ENCODE measurements at places on chromosomes 3 and 15.

GRCh38 chr3:134037168-134037567 lies 7.4 kb upstream of the SLCO2A1 start:
- DNase-seq = no peak

DNA sequence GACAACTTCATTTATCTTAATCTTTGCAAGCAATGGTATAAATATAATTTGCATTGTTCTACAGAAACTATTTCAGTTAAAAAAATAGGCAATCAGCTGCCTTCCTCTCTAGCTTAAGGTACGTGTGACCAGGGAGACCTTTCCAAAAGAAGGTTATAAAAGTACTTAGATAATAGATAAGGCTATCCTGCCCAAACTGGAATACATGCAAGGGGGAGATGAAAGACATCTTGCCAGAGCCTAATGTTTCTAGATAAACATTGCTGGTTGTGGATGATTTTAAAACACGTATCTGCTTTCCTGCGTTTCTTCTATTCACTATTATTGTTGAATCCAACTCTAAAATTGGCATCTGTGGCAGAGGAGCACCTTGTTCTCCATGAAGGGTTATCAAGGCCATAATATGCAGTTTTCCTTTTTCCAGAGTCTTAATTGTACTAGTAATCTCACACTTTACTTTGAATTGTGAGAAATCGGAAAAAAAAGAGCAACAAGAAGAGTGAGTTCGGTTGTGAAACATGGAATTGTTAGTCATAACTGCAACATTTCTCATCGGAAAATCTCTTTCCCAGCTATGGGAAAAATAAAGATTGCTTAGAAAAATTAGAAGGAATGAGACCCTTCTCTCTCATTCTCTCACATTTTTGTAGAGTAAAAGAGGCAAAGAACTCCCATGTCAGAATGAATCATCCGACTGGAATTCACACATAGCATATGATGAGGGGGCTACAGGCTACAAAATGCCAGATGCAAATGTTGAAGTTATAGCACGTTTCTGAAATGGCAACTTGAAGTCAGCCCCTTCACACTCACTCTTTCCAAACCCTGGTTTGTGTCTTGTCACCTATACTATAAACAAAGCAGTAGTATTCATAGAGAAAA lies 936.1 kb upstream of the NR2F2 start:
- no peak for DNase-seq

- no peak for DNase-seq
Measured at GRCh38 chr15:26095710-26096330, 232.7 kb upstream of the ATP10A start.

DNA sequence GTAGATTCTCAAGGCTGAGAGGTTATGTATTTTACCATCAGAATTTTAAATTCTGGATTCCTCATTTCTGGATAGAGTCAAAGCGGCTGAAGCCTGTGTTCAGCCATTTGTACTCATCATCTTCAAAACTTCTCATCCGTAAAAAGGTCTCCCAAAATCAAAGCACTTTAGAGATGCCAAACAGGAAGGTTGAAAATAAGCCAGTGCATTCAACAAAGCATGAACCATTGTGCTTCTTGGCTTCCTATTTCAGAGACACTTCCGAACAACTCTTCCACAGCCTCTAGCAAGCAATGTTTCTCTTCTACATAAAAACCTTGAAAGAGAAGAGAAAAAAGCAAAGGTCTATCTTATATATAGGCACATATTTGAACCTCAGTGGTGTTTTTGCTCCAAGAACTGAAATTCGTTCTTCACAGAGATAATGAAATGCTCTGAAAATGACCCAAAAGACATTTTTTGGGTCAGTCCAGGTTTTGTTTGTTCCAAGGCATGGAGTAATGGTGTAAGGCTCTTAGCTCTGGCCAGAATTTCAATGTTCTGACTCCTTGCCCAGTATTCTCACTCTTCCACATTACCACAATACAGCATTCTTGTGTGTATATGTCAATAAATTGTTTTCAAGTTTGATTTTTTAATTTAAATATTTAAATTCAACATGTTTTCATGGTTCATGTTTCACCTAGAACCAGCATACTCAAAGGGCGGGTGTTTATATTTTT lies 163.1 kb downstream of the STAC start:
- DNase-seq = no peak

GRCh38 chr3:468172-468571 lies 271.6 kb downstream of the CHL1 start:
- no peak for DNase-seq

- DNase-seq = no peak
Measured at GRCh38 chr3:18111796-18112232, 313.3 kb downstream of the SATB1 start.

GRCh38 chr15:101050623-101051290 lies 131.6 kb downstream of the LRRK1 start:
- no peak for DNase-seq

- no peak for DNase-seq
Measured at GRCh38 chr3:174094669-174095068, 697.1 kb downstream of the NLGN1 start.

GRCh38 chr15:76149291-76149915 lies 89.6 kb downstream of the TMEM266 start:
- DNase-seq = no peak

DNA sequence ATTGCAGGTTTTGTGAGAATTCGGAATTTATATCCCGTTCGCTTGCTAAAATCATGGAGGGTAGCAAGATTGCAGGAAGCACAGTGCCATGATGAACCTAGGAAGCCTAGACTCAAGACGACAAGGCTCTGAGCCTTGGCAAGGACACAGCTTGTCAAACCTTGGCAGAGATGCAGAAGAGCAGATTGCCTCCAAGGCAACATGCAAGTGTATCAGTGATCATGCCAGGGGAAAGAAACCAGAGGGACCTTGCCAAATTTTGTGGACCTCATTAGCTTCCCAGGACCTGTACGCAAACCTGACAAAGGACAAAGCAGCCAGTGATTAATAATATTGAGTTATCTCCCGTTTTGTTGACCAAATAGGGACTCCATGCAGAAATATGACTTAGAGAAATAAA lies 159.7 kb downstream of the GOLIM4 start:
- no peak for DNase-seq

- DNase-seq = no peak
Measured at GRCh38 chr3:88090681-88091080, 31.6 kb downstream of the ZNF654 start.

GRCh38 chr3:8888301-8888915 lies 74.9 kb downstream of the RAD18 start:
- no peak for DNase-seq

DNA sequence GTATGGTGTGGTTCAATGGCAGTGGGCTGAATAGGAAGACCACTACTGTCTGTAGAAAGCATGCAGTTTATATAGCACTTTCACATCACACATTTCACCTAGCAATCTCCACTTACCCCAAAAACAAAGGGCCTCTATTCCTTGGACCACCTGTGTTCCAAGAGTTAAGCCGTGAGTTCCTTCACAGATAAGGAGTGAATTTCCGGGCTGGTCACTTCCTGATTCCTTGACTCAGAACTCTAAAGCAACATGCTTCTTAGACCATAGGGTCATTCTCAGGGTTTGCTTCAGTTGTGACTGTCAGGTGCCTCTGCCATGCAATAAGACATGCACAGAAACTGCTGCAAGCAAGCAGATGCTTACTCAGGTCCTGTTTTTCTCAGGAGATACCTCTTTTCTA lies 588.5 kb upstream of the TGFBR2 start:
- no peak for DNase-seq

GRCh38 chr3:187125319-187126031 lies 13.8 kb downstream of the RPL39L start:
- DNase-seq = no peak

GRCh38 chr3:18201315-18201714 lies 223.8 kb downstream of the SATB1 start:
- DNase-seq = no peak

DNA sequence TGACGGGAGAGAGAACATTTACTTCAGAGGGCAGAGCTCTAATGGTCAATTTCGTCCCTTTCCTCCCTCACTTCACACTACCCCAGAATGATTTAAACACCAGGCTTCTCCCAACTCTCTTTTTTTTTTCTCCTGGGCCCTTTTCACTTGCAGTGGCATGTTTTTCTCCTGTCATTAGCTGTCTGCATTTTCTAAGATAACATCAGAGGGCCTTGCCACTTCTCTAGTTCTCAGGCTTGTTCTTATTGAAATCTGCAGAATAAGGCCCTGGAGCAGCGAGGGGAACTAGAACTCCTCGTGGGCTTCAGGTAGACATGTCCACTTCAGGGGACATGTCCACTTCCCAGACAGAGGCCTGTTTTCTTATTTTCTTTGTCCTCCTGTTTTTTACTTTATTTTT lies 514.4 kb upstream of the TBL1XR1 start:
- no peak for DNase-seq

Data from activated naive CD4-positive, alpha-beta T cell (primary cell).